ENCODE measurements at places on chromosomes 12 and 14. TPM values are rescaled to one million over a fixed set of nuclear protein-coding genes. Genes with fewer than 3 reads are reported as not detected.

Gene LRR1
- total RNA-seq: 30.7 TPM

Gene CHD8
- 71.1 TPM for total RNA-seq

DNA sequence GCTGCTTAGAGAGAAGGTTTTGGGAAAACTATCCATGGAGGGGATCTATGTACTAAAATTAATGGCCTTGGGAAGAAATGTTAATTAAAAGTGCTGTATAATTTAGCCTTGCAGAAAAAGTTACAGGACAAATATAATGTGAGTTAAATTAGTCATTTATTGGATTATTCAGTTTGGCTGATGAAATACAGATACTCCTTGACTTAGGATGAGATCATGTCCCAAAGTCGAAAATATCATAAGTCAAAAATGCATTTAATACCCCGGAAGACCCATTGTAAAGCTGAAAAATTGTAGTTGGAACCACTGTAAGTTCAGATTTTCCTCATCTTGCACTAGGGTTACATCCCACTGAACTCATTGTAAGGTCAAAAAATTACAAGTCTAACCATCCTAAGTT lies 9.7 kb downstream of the RTRAF start:
- no peak for DNase-seq

DNA sequence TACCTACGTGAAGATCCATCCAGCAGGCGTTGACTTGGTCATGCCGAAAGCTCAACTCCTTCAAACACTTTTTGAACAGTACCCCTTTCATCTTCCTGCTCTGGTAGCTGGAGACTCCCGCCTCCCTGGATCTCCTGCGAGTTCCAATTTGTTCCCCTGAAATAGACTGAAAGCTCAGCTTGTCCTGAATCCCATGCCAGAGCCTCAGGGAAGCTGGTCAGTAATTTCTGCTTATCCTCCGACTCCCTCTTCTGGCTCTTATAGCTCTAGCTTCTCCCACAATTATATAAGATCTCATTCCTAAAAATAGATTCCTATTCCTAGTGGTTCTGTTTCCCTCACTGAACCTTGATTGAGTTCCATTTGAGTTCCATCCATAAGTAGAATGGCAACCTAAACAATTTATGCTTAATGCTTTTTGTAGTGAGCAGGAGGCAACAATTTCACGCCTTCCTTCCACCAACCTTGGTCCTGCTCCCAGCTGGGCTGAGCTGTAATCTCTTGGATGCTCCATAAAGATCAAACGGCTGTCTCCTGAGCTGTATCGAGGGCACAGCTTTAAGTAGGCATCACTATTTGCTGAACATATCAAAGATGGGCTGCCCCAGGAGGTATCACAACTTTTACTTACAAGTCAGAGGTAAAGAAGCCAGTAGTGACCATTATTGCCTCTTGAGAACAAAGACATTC lies 8.0 kb upstream of the TMEM132C start:
- no peak for DNase-seq

GRCh38 chr12:95701275-95701674 lies 89.3 kb downstream of the NTN4 start:
- no peak for DNase-seq

DNA sequence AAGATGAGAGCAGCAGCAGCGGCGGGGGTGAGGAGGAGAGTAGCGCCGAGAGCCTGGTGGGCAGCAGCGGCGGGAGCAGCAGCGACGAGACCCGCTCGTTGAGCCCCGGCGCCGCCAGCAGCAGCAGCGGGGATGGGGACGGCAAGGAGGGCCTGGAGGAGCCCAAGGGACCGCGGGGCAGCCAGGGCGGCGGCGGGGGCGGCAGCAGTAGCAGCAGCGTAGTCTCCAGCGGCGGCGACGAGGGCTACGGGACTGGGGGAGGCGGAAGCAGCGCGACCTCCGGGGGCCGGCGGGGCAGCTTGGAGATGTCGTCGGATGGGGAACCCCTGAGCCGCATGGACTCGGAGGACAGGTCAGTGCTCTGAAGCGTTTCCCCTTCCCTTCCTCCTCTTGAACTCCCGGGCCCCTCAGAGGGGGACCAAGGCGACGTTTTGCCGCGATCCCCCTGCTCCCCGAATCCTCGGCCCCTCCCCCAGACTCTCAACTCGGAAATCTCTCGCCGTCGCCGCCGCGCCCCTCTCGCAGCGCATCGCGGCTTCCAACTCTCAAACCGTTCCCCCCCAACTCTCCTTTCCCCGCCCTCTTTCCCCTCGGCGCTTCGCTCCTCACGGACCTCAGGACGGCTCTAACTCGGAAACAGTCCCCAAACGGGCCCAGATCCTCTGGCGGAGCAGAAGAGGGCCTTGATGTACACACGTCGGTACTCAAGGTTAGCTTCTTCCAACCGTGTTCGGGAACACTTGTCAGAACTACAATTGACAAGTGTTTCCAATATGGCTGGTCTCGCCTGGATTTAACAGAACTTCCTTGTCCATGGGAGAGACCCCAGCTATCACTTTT lies 947 bp downstream of the AEBP2 start:
- no peak for DNase-seq

DNA sequence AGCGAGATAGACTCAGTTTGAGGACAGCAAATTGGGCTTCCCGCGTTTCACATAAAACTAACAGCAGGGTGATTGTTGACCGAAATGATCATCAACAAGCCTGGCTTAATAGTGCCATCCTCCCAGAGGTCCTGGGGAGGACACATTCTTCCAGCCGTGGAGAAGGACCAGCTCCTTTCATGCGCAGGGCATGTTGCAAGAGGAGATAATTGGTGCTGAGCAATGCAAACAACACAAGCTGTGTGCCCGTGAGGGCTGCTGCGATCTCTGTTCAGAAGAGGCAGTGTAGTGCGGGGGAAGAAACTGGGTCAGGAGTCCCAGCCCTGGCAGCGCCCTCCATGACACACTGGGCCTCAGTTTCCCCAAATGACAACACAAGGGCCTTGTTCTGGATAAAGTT lies 54.3 kb downstream of the CCDC85C start:
- no peak for DNase-seq

GRCh38 chr12:105935981-105936380 lies 202.8 kb downstream of the NUAK1 start:
- DNase-seq: no peak

DNA sequence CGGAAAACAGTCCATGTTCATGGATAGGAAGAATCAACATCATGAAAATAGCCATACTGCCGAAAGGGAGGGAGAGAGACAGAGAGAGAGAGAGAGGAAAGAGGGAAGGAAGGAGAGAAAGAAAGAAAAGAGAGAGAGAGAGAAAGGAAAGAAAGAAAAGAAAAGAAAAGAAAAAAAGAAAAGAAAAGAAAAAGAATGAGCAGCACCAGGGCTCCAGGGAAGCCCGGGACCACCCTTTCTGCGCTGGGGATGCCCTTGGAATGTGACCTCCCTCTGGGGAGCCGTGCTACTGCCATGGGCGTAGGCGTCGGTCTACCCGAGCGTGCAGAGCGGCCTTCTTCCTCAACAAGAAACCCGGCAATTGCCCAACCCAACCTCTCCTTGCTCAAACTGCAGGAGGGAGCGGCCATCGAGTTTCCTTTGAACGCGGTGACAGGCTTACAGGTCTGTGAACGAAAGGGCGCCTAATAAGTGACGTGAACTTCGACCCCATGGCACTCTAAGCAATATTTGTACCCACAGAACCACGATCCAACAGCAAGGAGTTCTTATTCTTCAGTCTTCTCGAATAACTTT lies 16.9 kb downstream of the OR6S1 start:
- peak; percentile 66 for DNase-seq

- DNase-seq: peak; percentile 58
Observed at GRCh38 chr12:124863416-124864325, at the start of gene SCARB1. Gene SCARB1, minus strand, starts transcription at chr12:124863864. Its CDS starts 144 bp downstream, at chr12:124863720.

Data from foreskin keratinocyte (primary cell).